Osteoblast (primary cell): ENCODE measurements at places on chromosomes 2 and 18.
A peak's percentile ranks its signal among the peaks of the same experiment; 100 is the strongest.

- H3K36me3 ChIP-seq: no peaks in the 10 kb centered on the region
- no peak overlapping the region for H3K27ac ChIP-seq
- no peak for DNase-seq
- H3K4me3 ChIP-seq: no peak overlapping the region
- H3K27me3 ChIP-seq: no peaks in the 10 kb centered on the region
Measured at GRCh38 chr18:73693091-73693490, 454.5 kb downstream of the FBXO15 start.

- no peak overlapping the region for H3K27ac ChIP-seq
- no peak overlapping the region for H3K4me3 ChIP-seq
- H3K27me3 ChIP-seq: no peaks in the 10 kb centered on the region
- no peak for DNase-seq
- H3K36me3 ChIP-seq: peaks cover 47% of the 10 kb centered on the region
Measured at GRCh38 chr2:201754717-201755415, 25.9 kb downstream of the ALS2 start.

DNA sequence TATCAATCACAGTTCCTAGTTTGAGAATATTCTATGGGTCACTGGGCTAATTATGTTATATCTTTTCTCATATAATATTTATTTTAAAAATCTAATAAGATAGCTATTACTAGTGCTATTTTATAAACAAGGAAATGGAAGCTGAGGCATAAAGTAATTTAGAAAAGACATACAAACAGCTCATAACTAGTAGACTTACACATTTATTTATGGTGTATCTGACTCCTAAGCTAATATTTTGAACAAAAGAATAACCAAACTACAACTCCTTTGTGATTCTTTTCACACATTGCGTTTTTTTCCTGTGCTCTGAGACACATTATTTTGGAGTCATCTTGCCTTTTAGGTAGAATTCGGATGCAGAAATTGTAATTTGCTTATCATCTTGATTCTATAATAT, 742.0 kb upstream of the LRRTM4 start:
- H3K4me1 ChIP-seq: no peaks in the 10 kb centered on the region
- H3K4me3 ChIP-seq: no peak overlapping the region
- no peaks in the 10 kb centered on the region for H3K36me3 ChIP-seq
- DNase-seq: no peak
- no peaks in the 10 kb centered on the region for H3K27me3 ChIP-seq
- no peak overlapping the region for H3K27ac ChIP-seq

GRCh38 chr2:196131949-196132925, 39.1 kb downstream of the STK17B start:
- no peak for DNase-seq
- H3K36me3 ChIP-seq: peaks cover 50% of the 10 kb centered on the region
- no peak overlapping the region for H3K4me3 ChIP-seq
- H3K27ac ChIP-seq: no peak overlapping the region
- no peaks in the 10 kb centered on the region for H3K27me3 ChIP-seq

GRCh38 chr2:114968748-114969400, 526.4 kb downstream of the DPP10 start:
- H3K4me3 ChIP-seq: no peak overlapping the region
- no peaks in the 10 kb centered on the region for H3K4me1 ChIP-seq
- no peaks in the 10 kb centered on the region for H3K27me3 ChIP-seq
- DNase-seq: no peak

DNA sequence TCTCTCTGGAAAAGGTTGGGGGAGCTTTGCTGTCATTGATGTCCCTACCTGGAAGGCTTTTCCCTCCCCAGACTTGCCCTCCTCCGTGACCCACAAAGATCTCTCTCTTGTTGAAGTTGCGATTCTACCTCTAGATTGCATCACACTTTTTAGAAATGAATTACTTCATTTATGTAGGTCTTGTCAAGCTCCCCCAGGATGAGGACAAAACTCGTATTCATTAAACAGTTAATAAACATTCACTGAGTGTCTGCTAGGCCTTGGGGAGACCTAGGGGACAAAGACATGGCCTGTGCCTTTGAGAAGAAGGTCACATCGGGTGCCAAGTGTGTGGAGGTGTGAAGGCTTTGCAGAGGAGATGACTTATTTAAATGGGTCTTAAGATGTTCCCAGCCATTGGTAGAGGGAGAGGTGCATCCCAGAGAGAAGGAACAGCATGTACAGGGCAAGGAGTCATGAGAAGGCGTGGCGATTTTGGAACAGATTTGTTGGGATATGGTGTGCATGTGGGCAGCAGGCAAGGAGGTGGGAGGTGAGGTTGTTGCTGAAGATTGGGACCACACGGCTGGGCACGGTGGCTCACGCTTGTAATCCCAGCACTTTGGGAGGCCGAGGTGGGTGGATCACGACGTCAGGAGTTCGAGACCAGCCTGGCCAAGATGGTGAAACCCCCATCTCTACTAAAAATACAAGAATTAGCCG, 9.8 kb upstream of the YWHAQ start:
- H3K27me3 ChIP-seq: no peaks in the 10 kb centered on the region
- peak; percentile 21 for DNase-seq
- no peak overlapping the region for H3K4me3 ChIP-seq

- H3K27me3 ChIP-seq: no peaks in the 10 kb centered on the region
- no peaks in the 10 kb centered on the region for H3K4me1 ChIP-seq
- no peak for DNase-seq
- no peak overlapping the region for H3K27ac ChIP-seq
- no peaks in the 10 kb centered on the region for H3K36me3 ChIP-seq
- H3K4me3 ChIP-seq: no peak overlapping the region
Measured at GRCh38 chr2:139177041-139177440, 396.9 kb upstream of the NXPH2 start.
